ENCODE measurements at places on chromosomes 12 and 14.

GRCh38 chr12:116415408-116416108 is 138.1 kb upstream of the MED13L start:
- no peak for DNase-seq

GRCh38 chr14:63596998-63597658 is 44.5 kb downstream of the WDR89 start:
- no peak for DNase-seq

- no peak for DNase-seq
Measured at GRCh38 chr14:50607181-50607580, 47.2 kb downstream of the ATL1 start.

DNA sequence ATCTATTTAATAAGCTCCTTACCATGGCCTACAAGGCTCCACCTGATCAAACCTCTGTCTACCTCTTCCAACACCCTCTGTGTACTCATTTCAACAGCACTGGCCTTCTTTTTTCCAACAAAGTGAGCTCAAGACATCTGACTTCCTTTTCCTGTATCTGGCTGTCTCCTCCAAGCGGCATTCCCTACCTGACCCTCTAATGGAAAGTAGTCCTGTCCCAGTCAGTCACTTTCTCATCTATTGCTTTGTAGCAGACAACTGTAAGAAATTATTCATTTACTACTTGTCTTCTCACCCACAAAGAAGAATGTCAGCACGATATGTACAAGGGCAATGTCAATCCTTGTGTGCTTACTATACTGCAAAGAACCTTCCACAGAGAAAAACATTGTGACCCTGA is 149.6 kb downstream of the MED13L start:
- no peak for DNase-seq

DNA sequence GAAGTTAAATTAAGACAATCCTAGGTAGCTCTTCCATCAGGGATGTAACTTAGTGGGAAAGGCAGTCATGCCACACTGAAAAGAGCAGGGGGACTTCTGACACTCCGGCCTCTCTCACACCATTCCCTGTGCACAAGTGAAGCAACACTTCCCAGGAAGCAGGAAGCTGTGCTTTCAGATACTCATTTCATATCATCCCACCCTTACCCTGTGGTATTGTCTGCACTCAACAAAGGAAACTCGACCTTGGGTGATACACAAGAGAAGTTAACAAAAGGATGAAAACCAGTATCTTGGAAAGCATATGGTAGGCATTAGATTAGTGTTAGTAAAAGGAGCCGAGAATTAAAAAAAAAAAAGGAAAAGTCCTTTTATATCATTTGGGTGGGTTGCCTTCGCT is 61.3 kb upstream of the MDM1 start:
- DNase-seq, result peak; percentile 6

Measured in endothelial cell of umbilical vein (primary cell).